ENCODE measurements at places on chromosomes 11 and 22. TPM values are rescaled to one million over a fixed set of nuclear protein-coding genes. Genes with fewer than 3 reads are reported as not detected.

- DNase-seq = no peak
These were observed 41.8 kb downstream of the LIF start for GRCh38 chr22:30204742-30205111.

MYEOV gene
- polyA plus RNA-seq = 1.6 TPM

CYB5R2 gene
- polyA plus RNA-seq = 1.2 TPM

- DNase-seq = no peak
These were observed 67.5 kb downstream of the MYEOV start for GRCh38 chr11:69361466-69361865.

- DNase-seq = no peak
These were observed 16.2 kb downstream of the BAD start for GRCh38 chr11:64268025-64268892.

- no peak for DNase-seq
These were observed 501 bp downstream of the CD151 start for GRCh38 chr11:833114-833791.

ROBO3 gene
- polyA plus RNA-seq = 2.4 TPM

- no peak for DNase-seq
These were observed 130.7 kb downstream of the CTTN start for GRCh38 chr11:70528794-70529580.

DNA sequence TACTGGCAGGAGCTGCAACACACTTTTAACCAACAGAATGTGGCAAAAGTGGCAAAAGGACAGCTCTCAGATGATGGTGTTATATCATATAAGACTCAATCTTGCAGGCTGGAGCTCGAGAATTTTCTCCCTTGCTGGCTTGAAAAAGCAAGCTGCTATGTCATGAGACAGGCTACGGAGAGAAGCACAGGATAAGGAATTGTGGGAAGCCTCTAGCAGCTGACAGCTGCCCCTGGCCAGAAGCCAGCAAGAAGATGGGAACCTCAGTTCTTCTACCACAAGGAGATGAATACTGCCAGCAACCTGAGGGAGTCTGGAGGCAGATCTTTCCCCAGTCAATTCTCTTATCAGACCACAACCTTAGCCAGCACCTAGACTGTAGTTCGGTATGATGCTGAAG, 24.6 kb downstream of the FXYD6 start:
- DNase-seq = no peak

- DNase-seq = no peak
These were observed 7.2 kb downstream of the TRPT1 start for GRCh38 chr11:64218628-64219353.

GRCh38 chr22:31020334-31020733, 51.3 kb downstream of the TUG1 start:
- peak; percentile 36 for DNase-seq

- no peak for DNase-seq
These were observed 48.6 kb upstream of the LMO2 start for GRCh38 chr11:33940538-33940815.

DRD4 gene
- 0.09 TPM for polyA plus RNA-seq

- no peak for DNase-seq
These were observed 26.9 kb downstream of the PPFIA1 start for GRCh38 chr11:70297341-70297740.

Data from HepG2 (cell line).